Lower leg skin (tissue), 4 donors: ENCODE measurements at places on chromosomes 12 and 14. TPM values are rescaled to one million over a fixed set of nuclear protein-coding genes. Genes with fewer than 3 reads are reported as not detected.

RASSF3 gene
- total RNA-seq = 6.6 TPM

GRCh38 chr12:18723752-18724151 is 14.1 kb downstream of the PLCZ1 start:
- DNase-seq = no peak

DNA sequence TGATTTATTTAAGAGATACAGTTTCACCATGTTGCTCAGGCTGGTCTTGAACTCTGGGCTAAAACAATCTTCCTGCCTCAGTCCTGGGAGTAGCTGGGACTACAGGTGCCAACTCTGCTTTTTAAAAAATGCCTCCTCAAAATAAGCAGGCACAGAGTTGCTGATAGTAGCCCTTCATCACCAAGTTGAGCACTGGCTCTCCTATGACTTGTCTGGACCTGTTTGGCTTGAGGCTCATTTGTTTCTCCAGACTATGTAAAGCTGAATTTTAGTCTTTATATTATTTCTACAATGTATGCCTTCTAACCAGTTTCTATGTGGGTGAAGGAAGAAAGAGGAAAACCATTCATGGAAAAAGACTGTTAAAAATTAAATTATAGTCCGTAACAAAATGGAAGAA is 39.5 kb upstream of the RAD51AP1 start:
- DNase-seq = no peak

UNC79 gene
- 0.06 TPM for total RNA-seq

GRCh38 chr14:66070542-66071319 is 415.4 kb upstream of the CCDC196 start:
- DNase-seq = no peak

LRTM2 gene
- not detected for total RNA-seq

CLEC9A gene
- total RNA-seq = not detected

ADSS1 gene
- total RNA-seq = 5.5 TPM

DNA sequence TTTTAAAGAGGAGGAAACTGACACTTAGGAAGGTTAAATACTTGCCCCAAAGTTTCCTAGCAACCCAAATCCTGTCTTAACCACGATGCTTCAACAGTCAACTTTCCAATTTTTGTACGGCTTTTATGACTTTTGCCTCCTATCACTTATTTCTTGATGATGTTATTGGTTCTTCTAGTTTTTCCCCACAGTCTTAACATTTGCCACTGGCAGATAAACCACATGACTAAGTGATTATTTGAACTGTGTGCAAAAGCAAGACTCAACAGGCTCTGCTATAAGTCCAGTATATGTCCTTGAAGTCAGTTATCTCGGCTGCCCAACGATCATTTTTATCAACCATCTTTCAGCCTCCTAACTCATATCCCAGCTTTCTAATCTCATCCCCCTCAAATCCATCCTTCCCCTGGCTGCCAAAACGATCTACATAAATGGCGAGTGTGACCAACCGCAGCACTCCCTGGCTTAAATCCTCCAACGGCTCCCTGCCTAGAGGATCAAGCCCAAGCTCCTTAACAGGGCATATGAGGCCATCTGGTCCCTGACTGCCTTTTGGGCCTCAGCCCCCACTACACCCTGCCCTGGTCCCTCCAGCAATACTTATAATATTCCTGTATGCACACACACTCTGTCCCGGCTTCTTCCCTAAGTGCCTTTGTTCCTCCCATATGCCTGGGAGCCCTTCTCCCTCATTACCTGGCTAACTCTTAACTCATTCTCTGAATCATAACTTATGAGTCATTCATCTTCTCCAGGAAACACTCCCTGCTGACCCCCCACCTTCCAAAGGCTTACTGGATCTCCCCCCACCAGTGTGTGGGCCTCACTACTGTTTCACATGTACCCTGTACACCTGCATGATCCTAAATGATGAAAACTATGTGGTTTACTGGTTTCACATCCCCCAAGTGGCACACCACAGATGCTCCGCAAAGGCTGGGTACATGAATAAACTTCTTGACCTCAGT is 8.8 kb downstream of the VPS37B start:
- DNase-seq = no peak

DNA sequence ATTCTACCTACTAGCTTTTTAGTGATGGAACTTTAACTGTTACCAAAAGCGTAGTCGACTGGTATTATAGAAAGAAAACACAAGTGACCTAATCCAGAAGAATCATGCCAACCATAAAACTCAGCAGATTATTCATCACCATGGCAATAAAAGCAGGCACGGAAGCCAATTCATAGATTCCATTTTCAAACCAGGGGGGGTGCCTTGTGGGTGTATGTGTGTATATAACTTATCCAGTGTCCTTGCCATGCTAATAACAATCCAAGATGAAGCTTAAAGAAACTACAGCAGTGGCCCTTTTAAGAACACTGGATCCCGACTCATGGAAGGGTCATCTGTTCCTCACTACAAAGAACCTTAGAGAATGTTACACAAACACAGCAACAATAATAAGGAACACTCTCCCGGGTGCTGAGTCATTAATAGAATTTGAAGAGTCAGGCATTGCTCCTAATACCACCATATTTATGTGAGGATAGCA is 61.0 kb downstream of the EPS8 start:
- no peak for DNase-seq

DNA sequence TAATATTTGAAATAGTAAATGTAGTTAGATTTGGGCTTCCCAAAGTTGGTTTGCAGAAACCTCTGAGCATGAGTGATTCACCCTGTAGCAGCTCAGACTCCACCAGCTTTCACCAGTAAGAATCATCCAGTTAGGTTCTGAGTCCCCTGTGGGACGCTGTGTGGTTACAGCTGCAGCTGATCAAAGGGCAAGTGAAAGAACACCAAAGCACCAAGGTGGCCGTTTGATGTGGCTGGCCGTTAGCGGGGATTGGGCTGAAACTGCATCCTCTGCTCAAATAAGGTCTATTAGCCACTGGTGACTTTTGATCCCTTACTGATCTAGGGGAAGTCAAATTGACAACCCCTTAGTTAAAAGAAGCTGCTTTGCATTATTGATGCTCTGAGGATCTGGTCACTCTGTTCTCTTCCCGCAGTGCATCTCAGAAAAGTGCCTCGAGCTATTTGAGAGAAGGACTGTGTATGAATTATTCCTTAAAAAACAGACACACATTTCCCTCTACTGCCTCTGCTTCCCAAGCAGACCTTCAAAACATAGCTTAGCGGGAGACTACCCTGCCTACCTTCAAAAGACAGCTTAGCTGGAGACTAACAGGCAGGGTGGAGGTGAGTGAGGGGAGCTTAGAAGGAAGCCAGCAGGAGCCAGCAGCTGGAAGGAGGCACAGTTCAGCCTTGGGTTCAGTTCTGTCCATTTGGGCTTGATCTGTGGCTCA is 3.7 kb downstream of the ABHD12B start:
- no peak for DNase-seq

ACRBP gene
- 0.45 TPM for total RNA-seq

ADCY6 gene
- 17.8 TPM for total RNA-seq

ARHGAP9 gene
- total RNA-seq = 6.6 TPM

DNA sequence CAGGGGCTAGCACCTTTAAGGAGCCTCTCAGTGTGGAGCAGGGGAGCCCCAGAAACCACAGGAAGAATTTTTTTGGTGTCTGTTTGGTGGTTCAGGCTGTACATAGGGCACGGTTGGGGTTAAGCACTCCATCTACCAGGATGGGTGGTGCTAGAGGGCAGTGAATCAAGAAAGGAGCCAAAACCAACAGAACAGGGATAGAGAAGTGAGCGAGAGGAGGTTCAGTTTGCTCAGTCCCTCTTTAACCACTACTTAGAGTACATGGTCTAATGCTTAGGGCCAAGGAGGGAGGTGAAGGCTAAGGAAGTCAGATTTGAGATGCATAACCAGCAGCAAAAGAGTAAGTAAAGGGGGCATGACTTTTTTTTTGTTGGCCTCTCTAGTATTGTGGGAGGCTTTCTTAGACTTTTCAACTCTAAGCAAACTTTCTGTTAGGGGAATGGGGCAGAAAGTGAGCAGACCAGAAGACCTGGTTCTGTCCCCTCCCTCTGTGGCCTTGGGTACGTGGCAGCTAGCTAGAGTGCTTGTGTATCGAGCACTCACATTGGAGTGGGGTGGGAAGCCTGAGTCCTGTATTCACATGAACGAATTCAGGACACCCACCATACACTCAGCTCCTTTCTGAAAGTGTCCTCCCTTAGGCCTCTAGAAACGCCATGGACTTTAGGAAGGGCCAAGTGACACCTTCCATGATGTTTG is 6.6 kb upstream of the NPFF start:
- no peak for DNase-seq

GRCh38 chr12:46825591-46826414 is at the start of gene SLC38A4:
TSS of gene SLC38A4 (minus strand) at chr12:46825997. CDS start at chr12:46793071, 32,926 bp downstream.
- no peak for DNase-seq

DNA sequence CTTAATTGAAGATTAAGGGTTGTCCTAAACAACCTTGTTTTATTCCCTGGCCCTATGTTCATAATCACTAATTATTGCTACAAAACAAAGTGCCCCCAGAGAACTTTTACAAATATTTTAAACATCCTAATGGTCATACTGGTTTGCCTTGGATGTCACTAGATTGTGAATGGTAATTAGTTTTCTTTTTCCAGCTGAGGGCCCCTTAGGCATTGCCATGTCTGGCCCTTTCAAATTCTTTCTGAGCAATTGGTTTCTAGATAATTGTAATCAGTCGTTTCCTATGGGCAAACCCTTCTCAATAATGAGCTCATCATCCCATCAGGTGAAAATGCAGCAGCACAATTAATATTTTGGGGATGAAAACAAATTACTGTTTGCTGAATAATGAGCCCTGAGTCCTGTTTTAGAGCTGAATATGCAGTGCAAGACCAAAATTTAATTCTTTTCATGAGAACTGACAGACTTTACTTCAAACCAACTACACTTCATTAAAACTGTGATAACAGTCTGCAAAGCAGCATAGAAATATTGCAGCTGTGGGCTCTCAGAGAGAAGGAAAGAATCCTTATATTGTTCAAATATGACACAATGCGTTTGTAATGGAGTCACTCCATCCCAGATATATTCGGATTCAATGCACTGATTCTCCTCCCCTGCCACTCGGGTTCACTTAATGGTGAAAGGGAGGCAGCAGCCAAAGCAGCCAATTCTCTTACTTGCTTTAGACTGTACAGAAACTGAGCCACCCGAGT is 67.7 kb upstream of the ARHGAP5 start:
- DNase-seq = no peak

- no peak for DNase-seq
Observed at GRCh38 chr12:95215949-95216348, 1.3 kb downstream of the FGD6 start.
